ENCODE measurements at places on chromosomes 1 and 21.

DNA sequence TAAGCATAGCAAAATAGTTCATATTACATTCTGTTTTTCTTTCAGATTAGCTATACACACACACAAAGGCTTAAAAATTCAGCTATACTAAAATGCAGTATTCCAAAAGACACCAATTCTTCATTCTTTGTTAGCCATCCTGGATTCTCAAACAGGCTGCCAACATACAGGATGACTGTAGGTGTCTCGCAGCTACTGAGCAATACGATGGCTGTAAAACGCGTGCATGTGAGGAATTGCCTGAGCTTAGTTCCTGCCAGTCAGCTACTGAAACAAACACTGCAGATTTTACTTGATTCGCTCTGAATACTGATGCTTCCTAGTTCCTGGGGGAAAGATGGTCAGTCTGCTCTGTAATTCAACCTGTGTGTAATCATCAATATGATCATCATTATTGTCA lies 24.7 kb upstream of the HMGN1 start:
- DNase-seq: peak; percentile 36

DNA sequence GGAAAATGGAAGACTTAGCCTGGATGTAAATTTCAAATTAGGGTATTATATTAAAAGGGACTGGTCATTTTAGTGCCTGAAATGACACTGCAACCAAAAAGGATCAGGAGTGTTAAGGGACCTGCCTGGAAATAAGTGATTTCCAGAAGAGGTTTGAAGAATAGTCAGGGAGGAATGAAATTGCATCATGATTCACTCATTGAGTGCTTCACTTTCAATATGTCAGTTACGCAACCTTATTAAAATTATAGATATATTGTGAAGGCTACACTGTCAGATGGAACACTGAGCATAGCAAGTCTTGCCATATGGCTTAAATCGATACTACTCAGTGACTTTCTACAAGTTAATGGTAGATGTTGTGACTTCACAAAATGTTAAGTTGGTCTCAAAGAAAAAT lies 275.2 kb upstream of the DPYD start:
- DNase-seq: no peak

DNA sequence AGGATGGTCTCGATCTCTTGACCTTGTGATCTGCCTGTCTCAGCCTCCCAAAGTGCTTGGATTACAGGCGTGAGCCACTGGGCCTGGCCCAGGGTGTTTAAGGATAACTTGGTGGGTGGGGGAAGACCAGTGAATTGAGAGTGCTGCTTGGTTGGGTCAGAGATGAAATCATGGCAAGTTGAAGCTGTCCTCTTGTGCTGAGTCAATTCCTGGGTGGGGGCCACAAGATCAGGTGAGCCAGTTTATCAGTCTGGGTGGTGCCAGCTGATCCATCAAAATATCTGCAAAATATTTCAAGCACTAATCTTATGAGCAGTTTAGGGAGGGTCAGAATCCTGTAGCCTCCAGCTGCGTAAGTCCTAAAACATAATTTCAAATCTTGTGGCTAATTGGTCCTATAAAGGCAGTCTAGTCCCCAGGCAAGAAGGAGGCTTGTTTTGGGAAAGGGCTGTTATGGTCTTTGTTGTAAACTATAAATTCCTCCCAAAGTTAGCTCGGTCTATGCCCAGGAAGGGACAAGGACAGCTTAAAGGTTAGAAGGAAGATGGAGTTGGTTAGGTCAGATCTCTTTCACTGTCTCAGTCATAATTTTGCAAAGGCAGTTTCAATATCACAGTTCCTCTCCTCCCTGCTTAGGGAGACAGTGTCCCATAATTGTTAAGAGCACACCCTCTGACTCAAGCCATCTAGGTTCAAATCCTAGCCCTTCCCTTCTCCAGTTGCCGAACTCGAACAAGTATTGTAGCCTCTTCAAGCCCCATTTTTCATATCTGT lies 66.8 kb upstream of the BACH1 start:
- no peak for DNase-seq

GRCh38 chr21:41970751-41971653 lies 17.2 kb upstream of the C2CD2 start:
- DNase-seq: no peak

GRCh38 chr1:243254233-243254926 lies 701 bp downstream of the CEP170 start:
- DNase-seq: peak; percentile 57

- DNase-seq: peak; percentile 87
These were observed 47.8 kb upstream of the ARHGAP29 start for GRCh38 chr1:94285031-94285654.

- no peak for DNase-seq
These were observed 182.1 kb downstream of the MRPL39 start for GRCh38 chr21:25425156-25425555.

- no peak for DNase-seq
These were observed 31.9 kb downstream of the PDC start for GRCh38 chr1:186429017-186429416.

DNA sequence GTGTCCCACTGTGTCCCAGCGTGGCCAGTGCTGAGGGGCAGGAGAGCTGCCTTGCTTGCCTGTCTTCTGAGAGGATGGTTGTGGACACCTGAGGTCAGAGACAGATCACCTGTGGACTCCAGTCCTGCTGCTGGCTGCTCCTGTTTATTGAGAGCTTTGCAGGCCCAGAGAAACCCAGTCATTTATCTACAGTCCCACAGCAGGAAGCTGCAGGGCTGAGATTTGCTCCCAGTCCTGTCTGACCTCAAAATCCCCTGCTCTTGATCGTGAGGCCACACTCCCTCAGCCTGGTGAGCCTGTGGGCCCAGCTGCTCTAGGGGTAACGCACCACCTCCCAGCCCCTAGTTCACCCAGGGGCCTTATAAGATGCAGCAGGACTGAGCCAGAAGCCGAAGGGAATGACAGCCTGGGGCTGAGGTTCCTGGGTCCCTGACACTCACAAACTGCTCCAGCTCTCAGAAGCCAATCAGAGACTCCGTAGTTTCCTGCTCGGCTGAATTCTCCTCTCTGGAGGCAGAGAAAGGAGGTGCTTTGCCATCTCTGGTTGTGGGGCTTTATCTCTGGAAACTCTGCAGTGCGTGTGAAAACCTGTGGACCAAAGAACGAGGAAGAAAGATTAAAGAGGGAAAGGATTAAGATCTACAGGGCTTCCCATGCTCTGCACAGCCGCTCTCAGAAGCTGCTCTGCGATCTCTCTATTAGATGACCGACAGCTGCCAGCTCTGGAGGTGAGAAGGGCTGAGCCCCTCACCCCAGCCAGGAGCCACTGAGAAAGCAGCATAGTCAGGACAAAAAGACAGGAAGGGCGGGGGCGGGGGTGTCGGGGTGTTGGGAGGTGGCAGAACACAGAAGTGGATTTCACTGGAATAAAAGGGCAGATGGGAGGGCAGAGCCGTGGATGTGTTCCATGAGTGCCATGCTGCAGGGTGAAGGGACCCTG lies 39.1 kb downstream of the UBIAD1 start:
- no peak for DNase-seq

DNA sequence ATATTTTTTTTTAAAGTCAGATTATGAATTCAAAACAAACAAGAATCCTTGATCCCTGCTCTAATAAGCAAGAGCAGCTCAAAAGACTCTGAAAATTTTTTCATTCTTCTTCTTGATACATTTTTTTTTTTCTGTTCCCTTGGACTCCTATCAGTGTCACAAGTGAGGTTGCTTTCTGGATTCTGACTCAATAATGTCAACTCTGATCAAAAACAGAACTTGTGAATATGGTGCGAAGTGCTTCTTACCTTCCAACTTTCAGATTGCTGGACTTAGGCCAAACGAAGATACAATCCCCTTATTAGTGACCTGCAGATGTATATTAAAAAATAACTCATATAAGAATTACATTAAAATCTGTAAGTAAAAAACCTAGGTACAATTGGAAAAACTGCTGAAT lies 136.1 kb downstream of the GPATCH2 start:
- no peak for DNase-seq

DNA sequence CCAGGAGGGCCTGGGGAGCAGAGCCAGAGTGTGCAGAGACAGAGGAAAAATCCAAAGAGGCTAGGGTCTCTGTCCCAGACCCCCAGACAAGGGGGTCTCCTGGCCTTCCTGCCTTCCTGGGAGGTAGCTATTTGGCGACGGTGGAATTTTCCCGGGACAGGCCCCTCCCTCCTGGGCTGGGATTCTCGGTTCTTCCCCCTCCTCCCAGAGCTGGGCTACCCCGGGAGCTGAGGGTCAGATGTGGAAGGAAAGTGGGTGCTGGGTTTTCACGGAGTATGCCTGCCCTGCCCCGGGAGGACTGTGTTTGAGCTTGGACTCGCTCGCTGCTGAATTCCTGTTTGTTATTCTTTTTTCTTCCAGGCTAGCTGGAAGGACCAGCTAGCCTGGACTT lies 759 bp downstream of the AMPD2 start:
- DNase-seq: no peak

DNA sequence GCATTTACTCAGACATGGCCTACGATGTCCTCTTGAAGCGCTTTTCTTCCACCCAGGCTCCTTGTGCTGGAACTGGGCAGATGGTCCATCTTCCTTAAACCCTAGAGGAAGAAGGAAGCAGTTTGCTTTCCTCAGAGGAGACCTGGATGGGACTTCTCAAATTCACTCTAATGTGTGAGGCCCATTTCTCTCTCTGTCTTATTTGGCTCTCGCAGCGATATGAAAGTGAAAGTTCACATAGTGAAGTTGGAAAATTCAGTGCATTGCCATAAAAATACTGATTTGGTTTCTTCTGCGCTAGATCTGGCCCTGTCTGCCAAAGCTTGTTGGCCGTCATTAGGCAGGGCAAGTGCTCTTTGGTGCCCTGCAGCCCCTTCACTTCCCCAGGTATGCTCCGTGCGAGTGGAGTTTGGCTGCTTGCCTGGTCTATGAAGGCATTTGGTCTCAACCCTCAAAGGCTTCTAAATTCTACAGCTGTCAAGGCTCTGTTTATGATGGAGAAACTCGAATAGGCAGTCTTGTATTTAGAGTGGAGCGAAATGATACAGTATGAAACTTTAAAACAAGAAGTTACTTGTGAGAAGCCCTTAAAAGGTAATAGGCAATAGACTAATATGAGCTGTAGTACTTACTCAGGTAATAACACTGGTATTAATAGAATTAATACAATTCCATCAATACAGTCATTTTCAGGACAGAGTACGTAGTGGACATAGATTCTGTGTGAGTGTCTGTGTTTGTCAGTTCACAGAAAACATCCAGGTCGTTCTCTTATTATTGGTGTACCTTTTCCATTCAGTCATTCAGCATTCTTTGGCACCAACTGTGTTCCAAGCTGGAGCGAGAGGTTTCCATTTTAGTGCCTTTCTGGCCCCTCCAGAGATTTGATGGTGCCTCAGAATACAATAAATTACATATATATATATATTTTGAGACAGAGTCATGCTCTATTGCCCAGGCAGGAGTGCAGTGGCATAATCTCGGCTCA lies 20.5 kb downstream of the SZRD1 start:
- DNase-seq: peak; percentile 42

- peak; percentile 52 for DNase-seq
These were observed 96.9 kb upstream of the AKT3 start for GRCh38 chr1:243946946-243947345.

DNA sequence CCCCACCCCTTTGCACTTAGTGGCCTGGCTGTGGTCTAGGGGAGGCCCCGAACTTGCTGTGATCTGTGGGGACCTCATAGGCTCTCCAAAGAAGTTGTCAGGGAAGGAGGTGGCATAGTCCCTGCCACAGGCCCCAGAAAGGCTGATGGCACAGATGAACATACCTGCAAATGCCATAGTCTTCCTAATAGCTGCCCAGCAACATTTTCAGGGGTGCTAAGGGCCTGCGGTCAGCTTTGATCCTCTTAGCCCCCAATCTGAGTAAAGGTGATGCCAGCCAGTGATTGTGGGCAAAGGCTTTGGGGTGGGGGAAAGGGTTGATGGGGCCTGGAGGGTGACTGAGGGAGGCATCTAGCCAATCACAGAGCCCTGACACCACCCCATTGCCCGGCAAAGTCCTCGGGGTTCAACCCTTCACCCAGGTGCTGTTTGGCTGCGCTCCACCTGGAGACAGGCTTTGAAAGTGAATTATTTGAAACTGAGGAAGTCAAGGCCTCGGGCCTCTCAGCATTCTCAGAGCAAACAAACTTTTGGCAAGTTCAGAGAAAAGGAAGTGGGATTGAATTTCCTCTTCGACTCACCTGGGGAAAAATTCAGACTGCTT lies 35.8 kb downstream of the PAX7 start:
- no peak for DNase-seq

GRCh38 chr1:31502926-31503511 lies 73.3 kb upstream of the TINAGL1 start:
- no peak for DNase-seq

DNA sequence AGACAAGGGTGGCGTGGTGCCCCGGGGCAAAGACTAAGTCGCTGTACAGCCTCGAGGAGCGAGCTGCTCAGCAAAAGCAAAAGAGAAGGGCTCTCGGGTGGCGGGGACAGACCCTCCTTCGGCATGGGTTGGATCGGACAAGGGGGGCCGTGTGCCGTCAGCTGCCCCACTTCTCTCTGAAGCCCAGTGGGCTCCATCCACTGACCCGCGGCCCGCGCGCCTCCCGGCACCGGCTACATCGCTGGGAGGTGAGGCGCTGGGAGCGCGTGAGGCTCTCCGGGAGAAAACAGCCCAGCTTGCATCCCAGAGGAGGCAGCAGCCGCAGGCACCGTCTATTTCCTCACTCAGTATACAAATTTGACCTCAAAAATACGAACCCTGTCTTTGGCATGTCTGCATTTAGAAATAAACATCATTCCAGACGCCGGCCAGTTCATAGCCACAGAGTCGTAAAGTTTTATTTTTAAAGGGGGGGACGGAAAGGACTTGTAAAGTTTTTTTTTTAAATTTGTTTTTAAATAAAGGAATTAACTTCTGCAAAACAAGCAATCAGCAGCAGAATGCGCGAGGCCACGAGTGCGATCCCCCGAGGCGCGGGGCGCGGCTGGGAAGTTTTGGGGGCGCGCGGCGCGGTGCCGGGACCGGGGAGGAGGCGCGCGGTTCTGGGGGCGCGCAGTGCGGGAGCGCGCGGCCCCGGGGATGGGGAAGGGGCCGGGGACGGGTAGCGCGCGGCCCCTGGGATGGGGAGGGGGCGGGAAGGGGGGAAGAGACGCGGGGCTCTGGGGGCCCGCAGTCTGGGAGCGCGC lies 689 bp upstream of the GPR137B start:
- DNase-seq: peak; percentile 62

- no peak for DNase-seq
These were observed 80.8 kb upstream of the DIRAS3 start for GRCh38 chr1:68131261-68131660.

DNA sequence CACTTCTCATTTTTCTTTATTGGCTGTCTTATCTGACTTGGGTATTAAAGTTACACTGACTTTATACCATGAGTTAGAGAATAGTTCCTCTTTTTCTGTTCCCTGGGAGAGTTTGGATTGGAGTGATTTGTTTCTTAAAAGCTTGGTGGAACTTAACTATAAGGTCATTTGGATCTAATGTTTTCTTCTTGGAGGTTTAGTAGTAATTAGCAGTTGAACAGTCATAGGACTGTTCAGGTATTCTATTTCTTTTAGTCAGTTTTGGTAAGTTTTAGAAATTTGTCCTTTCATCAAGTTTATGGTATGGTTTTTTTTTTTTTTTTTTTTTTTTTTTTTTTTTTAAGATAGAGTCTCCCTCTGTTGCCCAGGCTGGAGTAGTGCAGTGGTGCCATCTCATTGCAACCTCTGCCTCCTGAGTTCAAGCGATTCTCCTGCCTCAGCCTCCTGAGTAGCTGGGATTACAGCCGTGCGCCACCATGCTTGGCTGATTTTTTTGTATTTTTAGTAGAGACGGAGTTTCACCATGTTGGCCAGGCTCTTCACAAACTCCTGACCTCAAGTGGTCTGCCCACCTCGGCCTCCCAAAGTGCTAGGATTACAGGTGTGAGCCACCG lies 6.3 kb downstream of the TTC3 start:
- peak; percentile 13 for DNase-seq
